Amniotic stem cell (primary cell): ENCODE measurements at places on chromosomes 12 and 14.

DNA sequence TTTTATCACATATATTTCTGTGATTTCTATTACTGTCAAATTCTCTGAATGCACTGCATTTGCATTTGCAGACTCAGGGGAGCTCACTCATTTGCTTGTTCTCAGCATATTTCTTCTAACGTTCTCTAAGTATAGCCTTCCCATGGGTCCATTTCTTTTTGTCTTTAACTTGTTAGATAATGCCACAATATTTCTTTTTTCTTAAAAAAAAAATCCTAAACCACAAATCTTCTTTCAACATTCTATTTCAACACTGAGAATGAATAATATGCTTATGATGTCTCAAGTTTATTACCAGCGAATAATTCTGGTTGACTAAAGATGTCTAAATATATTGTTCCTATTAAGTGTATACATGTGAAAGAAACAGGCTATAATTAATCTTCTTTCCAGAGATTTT is 200.2 kb downstream of the ANO6 start:
- no peak for DNase-seq

DNA sequence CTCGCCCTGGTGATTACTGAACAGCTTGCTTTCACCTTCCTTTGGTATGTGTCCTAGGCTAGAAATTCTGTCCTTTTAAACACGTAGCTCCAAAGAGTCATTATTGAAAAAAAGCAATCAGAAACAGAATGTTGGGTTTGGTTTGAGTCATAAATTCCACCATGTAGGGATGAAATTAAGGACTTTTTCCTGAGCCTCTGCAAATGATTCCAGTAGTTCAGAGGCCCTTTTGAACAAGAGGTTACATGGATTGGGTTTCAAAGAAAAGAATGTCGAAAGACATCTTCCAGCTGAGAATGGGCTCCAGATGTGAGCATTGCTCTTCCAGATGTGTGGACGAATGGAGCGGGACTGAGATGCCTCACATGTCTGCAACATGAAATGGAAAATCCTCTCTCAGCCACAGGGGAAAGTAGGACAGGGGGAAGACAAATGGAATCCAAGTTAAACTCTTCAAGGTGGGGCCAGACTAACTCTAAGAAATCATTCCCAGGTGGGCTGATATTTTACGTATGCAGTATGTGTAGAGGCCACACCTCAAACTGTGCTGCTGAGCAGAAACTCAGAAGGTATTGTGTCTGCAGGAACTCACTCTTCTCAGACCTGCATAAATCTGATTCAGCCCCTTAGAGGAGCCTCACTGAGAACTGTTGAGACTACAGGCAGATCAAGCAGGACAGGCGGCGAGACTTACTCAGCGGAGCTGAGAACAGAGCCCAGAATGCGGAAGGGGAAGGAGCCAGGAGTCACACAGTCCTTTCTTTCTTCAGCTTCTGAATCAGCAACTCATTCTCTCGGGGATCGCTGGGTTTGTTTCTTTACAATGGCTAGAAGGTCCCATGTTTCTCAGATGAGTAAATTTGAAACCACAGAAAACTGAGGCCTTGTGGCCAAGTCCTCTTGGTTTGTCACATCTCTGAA is 23.3 kb upstream of the EMP1 start:
- peak; percentile 86 for DNase-seq

- DNase-seq = no peak
Observed at GRCh38 chr14:103023881-103024473, 33.4 kb downstream of the CDC42BPB start.

- no peak for DNase-seq
Observed at GRCh38 chr12:71935594-71935993, 3.1 kb upstream of the TPH2 start.

DNA sequence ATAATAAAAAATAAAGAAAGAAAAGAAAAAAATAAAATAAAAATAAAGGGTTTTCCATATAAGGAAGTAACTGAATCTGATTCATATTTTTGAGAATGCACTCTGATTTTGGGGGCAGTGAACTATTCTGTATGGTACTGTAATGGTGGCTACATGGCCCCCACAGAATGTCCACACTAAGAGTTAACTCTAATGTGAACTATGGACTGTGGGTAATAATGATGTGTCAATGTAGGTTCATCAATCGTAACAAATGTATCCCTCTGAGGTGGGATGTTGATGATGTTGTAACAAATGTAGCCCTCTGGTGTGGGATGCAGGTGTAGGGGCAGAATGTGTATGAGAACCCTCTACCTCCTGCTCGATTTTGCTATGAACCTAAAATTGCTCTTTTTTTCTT is 13.8 kb downstream of the KRT8 start:
- no peak for DNase-seq

- DNase-seq = peak; percentile 84
Observed at GRCh38 chr12:57087691-57088353, 1.1 kb upstream of the NAB2 start.

DNA sequence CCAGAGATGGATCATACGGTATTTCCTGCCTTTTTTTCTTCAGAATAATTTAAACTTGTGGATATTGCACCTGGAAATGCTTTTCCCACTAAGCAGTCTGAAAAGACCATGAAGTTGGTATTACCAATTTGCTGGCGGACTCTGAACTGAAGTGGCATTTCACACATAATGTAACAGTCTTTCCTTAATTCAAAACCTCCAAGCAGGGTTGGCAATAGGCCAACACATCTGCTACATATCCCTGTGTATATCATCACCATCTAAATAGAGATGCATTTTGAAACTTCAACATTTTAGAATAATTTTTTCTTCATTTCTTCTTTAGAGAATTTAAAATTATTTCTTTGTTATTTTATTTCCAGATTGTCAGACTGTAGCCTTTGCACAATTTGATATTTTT is 100.5 kb downstream of the TSPAN8 start:
- DNase-seq = no peak

DNA sequence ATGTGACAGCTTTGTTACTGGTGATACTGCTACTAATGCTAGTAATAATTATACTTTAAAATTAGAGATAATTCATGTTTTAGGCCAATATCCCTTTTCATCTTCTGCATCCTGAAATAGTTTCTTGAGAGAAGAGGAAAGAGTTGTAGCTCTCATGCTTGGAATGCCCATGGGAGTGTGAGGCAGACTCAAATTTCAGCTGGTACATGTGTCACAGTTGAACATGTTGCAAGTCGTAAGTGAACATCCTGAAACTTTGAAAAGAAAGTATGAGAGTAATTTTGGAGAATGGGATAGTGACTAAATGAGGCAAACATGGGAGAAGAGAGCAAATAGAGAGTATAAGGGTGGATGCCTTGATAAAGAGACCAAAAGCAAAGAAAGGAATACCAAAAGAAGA is 168.0 kb downstream of the TMTC3 start:
- DNase-seq = no peak

DNA sequence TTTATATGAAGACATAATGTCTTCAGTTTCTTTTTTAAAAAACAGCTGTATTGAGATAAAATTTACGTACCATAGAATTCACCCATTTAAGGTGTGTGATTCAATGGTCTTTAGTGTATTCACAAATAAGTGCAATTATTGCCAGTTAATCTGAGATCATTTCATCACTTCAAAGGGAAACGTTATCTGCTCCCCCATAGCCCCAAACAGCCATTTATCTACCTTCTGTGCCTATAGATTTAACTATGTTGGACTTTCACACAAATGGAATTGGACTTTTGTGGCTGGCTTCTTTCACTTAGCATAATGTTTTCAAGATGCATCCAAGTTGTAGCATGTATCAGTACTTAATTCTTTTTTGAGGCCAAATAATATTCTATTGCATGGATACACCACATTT is 9.7 kb downstream of the PNP start:
- no peak for DNase-seq

GRCh38 chr14:51335961-51336723 is 96.1 kb downstream of the TMX1 start:
- no peak for DNase-seq

DNA sequence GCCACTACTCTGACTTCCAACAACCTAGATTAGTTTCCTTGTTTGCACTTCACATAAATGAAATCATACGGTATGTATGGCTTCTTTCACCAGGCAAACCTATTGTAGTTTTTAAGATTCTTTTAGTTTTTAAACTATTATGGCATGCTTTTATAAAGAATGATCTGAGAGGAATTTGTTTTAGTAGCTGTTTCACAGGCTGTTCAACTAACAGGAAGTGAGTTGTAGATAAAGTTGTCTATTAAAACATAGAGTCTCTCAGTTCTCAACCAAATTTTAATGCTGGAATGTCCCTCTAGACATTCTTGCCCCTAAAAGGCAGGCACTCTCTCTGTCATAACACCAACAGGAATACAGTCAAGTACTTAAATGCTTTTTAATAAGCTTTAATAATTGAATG is 102.7 kb upstream of the DACT1 start:
- no peak for DNase-seq

GRCh38 chr12:69000074-69000473 is 67.1 kb upstream of the CPM start:
- no peak for DNase-seq

- no peak for DNase-seq
Observed at GRCh38 chr12:27534060-27534764, 10.2 kb downstream of the PPFIBP1 start.

- DNase-seq = no peak
Observed at GRCh38 chr14:68651652-68652432, 141.0 kb downstream of the ZFP36L1 start.

DNA sequence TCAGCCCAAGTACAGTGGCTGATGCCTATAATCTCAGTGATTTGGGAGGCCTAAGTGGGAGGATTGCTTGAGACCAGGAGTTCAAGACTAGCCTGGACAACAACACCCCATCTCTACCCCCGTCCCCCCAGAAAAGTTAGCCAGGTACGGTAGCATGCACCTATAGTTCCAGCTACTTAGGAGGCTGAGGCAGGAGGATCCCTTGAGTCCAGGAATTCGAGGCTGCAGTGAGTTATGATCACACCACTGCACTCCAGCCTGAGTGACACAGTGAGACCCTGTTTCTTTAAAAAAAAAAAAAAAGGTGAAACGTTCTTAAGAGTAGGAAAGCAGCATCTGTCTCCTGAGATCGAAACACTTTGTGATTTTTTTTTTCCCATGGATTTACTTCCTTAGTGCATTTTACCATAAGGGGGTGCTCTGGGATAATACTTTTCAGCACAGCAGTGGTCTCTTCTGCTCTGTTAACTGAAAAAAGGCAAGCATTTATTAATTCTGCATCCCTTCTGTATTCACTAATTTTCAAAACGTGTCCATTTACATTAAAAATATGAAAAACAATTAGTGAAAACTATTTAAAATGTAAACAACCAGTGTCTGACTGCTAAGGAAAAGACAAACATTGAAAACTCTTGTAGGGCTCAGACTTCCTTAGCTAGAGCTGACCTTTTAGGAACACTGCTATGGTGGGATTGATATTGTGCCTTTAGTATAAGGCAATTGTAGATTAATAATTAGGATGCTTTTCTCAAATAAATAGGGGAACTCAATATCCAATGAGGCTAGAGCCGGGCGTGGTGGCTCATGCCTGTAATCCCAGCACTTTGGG is 31.2 kb upstream of the USP44 start:
- DNase-seq = peak; percentile 11

GRCh38 chr14:94334872-94335271 is 11.7 kb upstream of the SERPINA6 start:
- DNase-seq = no peak

DNA sequence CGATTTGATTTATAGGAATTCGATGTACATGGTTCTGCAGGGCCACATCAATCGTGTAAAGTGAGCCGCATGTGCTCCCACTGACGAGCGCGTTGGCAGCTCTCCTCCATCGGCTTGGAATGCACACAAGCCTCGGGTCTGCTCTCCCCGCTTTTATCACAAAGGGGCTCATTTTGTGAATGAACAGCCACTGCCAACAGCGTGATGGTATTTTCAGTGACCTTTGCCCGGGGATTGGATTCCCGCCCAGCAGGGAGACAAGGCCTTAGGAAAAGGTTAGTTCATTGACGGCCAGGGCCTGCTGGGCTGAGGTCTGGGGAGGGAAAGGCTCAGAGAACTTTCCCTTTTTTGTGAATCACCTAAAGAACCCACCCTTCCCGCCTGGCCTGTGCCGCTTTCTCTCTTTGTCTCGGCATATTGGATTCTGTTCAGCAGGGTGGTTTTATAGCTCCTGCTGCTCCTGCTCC is 232.1 kb downstream of the MSRB3 start:
- DNase-seq = no peak

- DNase-seq = no peak
Observed at GRCh38 chr12:30622509-30622908, 73.2 kb downstream of the IPO8 start.

DNA sequence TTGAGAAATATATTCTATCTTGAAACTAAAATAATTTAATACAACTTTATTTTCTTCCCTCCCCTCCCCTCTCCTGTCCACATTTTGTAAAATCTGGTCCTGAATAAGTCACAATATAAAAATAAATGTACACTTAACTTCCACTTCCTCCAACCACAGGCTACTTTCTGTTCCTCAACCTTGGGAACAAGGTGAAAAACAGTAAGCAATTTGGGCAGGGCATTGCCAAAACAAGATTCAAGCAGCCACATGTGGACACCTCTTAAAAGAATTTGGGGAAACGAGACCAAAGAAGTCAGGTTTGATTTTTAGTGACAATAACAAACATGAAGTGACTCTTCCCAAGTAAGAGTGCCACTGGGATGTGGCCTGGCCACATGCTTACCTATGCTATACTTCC is 115.7 kb downstream of the PTPRQ start:
- DNase-seq = no peak

DNA sequence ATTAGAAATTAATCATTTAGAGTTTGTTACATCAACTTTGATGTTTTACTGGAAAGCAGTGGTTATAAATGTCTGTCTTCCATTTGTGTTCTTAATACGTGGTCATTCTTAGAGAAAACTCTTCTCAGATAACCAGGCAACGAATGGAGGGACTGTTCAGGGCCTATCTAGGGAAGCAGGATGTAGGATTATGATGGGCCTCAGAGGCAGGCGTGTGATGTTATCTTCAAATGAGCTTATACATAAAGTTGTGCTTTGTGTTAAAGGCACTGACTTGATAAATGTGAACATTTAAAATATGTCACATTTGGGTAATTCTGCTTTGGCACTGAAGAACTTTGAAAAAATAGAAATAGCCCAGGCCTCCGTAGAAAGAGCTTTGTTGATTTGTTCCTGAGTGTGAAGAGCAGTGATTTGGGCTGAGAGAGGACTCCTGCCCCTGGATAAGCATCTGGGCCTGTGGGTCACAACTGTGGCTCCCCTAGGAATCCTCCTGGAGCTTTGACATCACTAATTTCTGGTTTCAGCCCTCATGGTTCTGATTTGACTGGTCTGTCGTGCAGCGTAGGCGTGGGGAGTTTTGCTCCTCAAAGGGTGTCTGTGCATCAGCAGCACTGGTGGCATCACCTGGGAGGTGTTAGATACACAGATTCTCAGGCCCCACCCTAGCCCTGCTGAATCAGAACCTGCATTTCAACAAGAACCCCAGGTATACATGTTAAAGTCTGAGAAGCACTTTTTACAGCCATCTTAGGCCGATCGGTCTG is 55.4 kb downstream of the SAMD4A start:
- no peak for DNase-seq
